ENCODE measurements at places on chromosomes 6 and 20.

DNA sequence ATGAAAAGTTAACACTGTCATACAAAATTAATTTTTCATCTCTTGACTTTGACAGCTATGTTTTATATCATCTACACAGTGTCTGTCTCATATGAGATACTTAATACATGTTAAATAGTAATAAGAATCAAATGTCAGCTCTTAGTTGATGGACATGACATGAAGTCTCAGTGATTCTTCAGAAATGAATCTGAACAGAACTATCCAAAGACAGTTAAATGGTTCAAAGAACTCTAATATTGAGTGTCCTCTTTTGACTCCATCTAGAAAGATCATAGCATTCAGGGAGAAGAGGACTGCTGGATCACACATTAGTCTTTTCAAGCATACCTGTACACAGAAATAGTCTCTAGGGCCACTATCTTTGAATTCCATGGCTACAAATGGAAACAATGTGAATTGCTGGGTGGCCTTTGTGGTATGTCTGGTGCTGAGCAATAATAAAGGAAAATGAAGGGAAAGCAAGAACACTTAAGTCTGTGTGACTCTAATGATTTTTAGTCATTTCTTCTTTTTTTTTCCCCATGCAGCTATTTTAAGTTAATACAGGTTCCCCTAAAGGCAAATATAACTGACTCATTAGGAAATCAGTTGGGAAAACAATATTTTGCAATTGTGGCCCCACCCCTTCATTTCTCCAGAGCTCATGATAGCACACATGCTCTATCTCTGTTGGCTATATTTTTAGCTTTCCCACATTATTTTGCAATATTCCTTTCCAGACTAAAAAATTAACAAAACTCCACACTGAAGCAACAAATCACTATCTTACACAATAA lies 367.5 kb downstream of the GRIK2 start:
- no peak for DNase-seq

- no peak for DNase-seq
Observed at GRCh38 chr6:34549026-34549803, 6.9 kb downstream of the SPDEF start.

DNA sequence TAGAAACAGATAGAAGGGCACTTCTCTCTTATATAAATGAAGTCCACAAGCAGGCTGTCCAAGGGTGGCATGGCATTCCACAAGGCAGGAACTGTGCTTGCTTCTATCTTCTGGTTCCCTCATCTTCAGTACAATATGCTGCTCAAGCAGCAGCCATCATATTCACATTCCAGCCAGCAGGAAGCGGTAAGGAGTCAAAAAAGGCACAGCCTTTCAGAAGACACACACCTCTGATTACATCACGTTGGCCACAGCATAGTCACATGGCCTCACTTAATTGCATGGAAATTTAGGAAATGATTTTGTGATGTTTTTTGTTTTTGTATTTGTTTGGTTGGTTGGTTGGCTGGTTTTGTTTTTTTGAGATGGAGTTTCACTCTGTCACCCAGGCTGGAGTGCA lies 19.0 kb downstream of the REM1 start:
- no peak for DNase-seq

- no peak for DNase-seq
Observed at GRCh38 chr6:4172368-4172767, 37.0 kb upstream of the ECI2 start.

- DNase-seq: no peak
Observed at GRCh38 chr6:89596484-89596883, 42.1 kb downstream of the LYRM2 start.

- no peak for DNase-seq
Observed at GRCh38 chr20:53055367-53056067, 83.4 kb downstream of the TSHZ2 start.

DNA sequence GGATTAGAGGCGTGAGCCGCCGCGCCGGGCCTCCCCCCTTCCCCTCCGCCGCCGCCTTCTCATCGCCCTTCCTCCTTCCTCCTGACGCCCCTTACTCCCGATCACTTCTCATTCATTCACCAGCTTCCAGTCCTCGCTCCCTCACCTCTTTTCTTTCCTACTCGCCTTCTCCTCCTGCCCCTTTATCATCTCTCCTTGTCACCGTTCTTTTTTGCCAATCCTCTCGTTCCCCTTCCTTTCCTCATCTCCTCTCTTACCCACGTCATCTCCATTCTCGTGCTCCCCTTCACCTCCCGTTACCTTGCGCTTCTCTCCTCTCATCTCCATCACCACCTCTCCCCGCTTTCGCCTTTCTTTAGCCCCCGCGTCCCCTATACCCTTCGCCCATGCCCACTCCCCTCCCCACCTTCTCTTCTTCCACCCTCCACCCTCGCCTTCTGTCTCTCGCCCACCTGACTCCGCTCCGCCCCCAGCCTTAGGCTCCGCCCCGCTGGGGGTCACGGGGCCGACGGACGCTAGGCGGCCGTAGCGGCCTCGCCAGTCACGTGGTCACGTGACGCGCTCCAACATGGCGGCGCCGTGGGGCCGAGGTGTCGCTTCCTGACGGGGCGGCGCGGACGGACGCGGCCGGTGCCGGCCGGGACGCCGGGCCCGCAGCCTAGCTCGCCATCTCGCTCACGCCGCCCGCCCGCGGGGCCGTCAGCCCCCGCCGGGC lies at the start of gene ARFGEF2:
Gene ARFGEF2, plus strand, starts transcription at position 544 of the 715 bp plus-strand sequence. CDS start 179 bp downstream, outside the sequence.
- DNase-seq: peak; percentile 94

- DNase-seq: no peak
Observed at GRCh38 chr6:90079560-90080490, 185.6 kb downstream of the GJA10 start.

GRCh38 chr6:138806889-138807288 lies 11.0 kb downstream of the ECT2L start:
- DNase-seq: no peak

- no peak for DNase-seq
Observed at GRCh38 chr6:125498606-125499005, 196.8 kb upstream of the HDDC2 start.

- no peak for DNase-seq
Observed at GRCh38 chr6:85273046-85273445, 176.8 kb upstream of the NT5E start.

DNA sequence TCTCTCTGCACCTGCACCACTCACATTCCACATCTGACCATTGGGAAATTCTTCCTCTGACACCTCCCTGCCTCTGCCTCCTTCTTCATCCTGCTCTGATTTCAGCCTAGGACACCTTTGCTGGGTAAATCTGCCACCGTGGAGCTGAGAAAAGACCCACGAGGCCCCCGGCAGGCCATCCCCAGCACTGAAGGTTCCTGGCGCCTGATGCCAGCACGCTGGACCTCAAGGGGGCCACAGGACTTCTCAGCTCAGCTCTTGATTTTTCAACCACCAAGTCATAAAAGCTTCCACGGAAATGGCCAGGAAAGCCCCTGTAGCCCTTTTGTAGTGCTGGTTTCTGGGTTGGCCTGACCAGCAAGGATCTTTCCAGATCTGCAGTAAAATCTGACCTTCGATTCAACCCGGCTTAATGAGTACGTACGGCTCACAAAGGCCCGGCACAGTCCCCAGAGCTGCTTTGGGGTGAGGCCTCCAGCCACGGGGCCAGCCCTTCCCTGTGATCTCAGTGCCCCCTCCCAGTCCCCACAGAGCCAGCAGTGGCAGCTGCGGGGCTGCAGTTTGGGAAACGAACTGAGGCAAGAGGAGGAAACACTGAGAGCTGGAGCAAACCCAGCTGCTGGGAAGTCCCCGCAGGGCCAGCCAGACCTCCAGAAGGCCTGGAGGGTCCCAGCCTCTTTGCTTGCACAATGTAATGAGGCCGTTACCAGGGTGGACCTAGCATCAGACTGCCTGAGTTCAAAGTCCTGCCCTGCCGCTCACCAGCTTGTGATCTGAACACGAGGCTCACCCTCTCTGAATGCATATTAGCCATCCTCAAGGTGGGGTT lies 157.5 kb downstream of the BMP7 start:
- no peak for DNase-seq

DNA sequence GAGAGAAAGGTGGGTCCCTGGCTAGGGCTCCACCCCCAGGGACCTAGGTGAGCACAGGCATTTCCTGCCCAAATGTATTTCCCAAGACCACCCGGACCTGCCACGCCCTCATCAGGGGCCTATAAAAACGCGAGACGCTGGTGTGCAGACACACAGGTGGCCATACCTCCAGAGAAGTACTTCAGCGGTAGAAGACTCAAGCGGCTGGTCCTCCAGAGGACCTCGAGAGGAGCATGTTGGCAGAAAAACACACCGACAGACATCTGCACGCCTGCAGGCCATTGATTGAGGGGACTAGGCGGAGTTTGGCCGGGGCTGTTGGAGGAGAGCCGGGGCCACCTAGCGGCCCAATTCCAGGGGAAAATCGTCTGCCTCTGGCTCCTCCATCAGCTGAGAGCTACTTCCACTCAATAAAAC lies 695.8 kb upstream of the MMS22L start:
- no peak for DNase-seq

DNA sequence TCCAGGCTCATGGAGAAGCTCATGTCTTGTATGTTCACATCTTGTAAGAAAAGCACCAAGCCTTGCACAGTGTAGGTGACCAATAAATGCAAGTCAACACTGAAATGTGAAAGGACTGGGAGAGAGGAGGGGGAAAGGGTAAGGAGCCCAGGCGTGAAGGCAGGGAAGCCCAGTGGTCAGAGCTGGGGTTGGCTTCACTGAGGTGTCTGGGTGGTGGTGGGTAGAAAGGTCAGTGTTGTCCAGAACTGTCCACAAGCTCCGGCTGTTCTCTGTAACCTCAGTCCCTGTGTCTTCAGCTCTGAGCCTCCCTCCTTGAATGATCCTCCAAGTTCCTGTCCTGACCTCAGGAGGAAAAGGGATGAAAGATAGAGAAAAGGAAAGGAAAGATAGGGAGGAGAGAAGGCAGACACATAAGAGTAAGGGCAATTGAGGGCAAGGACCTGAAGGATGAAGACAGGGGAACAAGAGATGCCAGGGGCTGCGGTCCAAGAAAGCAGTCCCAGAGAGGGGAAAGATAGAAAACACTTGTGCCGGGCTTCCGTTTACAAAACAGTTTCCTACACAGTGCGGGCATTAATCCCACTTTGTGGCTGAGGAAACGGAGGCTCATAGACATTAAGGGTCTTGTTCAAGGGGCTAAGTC lies 2.4 kb upstream of the TNXB start:
- DNase-seq: no peak

DNA sequence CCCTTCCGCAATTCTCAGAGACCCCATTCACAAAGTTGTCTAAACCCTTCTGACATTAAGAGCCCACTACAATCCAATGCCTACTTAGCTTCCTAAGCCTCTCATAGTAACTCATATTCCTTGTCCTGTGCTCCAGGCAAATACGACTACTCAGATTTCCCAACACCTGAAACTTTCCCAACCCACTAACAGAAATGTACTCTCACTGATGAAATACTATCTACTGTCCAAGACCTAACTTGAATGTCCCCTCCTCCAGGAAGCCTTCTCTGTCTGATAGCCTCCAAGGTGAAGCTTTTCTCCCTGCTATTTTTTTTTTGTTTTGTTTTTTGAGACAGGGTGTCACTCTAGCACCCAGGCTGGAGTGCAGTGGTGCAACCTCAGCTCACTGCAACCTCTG lies 30.4 kb downstream of the GPLD1 start:
- no peak for DNase-seq

GRCh38 chr6:52566201-52566600 lies 10.7 kb downstream of the TRAM2 start:
- no peak for DNase-seq

GRCh38 chr6:125612345-125612846 lies 137.0 kb upstream of the HEY2 start:
- no peak for DNase-seq

GRCh38 chr20:23094927-23095326 lies 8.8 kb upstream of the CD93 start:
- DNase-seq: no peak

GRCh38 chr6:132746048-132746447 lies 11.7 kb downstream of the VNN2 start:
- DNase-seq: no peak

DNA sequence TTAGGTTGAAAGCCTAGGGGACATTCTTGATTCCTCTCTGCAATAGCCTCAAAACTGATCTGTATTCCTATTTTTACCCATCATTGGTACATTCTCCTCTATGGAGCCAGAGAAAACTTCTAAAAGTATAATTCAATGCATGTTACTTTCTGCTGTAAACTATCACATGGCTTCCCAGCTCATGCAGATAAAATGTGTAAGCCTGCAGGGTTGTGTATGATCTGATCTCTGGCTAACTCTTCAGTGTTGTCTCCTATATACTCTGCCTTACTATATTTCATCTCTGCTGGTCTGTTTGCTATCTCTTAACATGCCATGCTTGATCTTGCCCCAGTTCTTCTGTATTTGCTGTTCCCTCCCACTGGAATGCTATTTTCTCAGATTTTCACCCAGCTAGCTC lies 323.3 kb upstream of the RSPO3 start:
- no peak for DNase-seq

GRCh38 chr6:170271771-170272314 lies 19.0 kb downstream of the DLL1 start:
- DNase-seq: no peak

GRCh38 chr6:122620902-122621301 lies 10.7 kb downstream of the PKIB start:
- no peak for DNase-seq

- DNase-seq: no peak
Observed at GRCh38 chr20:47971058-47971791, 185.9 kb upstream of the SULF2 start.

GRCh38 chr6:156026486-156027247 lies 571.0 kb upstream of the NOX3 start:
- DNase-seq: no peak

DNA sequence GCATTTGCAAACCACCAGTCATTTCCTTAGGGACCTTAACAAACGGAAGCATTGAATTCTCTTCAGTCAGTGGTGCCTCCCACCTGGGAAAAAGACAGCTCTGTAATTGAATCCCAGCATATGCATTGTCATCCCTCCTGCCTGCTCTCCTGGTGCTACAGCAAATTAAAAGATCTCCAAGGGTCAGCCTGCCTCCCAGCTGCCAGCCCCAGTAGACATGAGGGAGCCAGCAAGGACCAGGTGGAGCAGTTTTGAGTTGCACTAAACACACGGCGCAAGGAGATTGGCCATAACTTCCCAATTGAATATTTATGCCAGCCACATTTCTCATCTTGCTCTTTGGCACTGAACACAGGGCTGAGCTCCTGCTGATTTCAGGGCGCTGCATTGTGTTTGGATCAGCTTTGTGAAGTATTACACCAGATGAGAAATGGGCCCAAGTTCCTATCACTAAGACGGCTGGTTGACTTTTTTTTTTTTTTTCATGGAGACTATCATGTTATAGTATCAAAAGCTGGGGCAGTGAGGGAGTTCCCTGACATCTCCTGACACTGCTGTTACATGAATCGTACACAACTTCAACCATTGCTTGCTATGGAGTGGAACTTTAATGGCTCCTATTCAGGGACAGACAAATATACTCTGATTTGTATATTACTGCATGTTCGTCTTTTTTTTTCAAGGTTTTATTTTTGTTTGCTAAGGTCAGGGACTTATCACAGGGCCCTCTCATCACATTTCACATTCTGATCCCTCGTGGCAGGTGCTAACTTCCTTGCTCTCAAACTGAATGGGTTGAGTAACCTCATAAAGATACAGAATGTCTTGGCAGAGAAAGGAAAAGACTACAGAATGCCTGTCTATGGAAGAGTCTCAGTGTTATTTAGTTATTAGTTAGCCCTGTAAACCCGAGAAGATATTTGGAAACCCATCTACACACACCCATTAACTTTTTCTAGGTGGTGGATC lies 191.1 kb downstream of the EYA4 start:
- no peak for DNase-seq

- no peak for DNase-seq
Observed at GRCh38 chr20:6829510-6830116, 62.1 kb downstream of the BMP2 start.

- no peak for DNase-seq
Observed at GRCh38 chr6:110537208-110538123, 61.1 kb upstream of the SLC22A16 start.

Measured in hypothalamus (tissue), 51 donors.